ENCODE measurements at places on chromosomes 6 and 20.

GRCh38 chr6:112037783-112038216, 16.1 kb upstream of the CCN6 start:
- DNase-seq, result no peak

GRCh38 chr20:58147628-58148370, 80.7 kb downstream of the ANKRD60 start:
- DNase-seq, result no peak

DNA sequence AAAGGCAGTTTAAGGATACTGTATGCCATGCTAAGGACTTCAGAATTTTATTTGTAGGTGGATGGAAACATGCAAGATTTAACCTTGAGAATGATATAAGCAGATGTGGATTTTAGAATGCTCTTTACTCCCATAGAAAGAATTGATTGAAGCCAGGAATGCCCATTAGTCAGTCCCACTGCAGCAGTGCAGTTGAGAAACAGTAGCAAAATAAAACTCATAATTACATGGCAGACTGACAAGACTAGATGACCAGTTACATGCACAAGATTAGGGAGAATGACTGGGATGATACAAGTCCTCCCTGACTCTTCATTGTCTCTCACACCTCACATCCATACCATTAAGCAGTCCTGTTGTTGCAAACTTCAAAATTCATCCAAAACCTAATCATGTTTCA, 83.9 kb downstream of the PDE10A start:
- DNase-seq, result no peak

GRCh38 chr6:125850361-125850760, 59.6 kb downstream of the NCOA7 start:
- DNase-seq, result no peak

DNA sequence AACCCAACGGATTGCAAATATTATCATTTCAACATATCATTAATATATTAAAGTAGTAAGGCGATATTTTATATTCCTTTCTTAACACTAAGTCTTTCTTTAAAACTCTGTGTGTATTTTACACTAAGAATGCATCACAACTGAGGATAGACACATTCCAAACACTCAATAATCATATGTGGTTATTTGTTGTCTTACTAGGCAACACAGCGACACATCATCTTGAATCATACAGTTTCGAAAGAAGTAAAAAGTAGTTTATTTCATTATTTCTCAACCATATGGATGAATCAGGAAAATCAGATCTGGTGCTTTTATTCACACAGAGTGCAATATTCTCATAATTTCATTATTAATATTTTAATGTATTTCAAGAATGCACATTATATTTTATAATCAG, 662.4 kb downstream of the EPHA7 start:
- DNase-seq, result no peak

GRCh38 chr6:108421366-108421765, 126.5 kb downstream of the AFG1L start:
- DNase-seq, result no peak

DNA sequence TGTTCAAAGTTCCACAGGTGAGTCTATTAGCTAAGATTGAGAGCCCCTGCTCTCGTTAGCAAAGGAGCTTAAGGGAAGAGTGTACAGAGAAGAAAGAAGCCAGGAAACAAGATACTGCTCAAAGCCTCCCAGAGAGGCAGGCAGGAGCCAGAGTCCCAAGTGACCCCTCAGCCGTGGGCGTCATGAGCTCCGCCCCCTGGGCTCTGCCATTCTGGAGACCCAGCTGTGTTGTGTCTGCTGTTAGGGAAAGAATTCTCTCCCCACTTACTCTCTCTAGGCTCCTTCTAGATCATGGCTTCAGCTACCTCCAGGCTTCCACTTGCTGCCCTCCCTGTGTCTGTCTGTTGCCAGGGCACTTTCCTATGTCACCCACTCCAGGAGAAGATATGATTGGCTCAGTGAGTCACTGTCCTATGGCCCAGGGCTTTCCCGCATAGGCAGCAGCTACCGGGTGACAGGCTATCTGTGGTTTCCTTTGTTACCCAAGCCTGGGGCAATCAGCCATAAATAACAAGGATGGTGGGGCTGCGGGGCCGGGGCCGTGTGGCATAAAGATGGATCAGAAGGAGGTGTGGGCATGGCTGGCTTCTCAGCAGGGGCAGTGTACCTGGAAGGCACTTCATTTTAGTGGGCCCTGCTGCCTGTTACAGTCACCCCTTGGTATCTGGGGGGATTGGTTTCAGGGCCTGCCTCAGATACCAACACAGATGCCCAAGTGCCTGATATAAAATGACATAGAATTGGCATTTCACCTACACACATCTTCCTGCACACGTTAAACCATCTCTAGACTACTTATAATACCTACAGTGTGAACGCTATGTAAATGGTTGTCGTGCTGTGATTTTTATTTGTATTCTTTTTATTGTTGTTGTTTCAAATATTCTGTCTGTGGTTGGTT, 118.9 kb downstream of the ARMC2 start:
- DNase-seq, result peak; percentile 88

DNA sequence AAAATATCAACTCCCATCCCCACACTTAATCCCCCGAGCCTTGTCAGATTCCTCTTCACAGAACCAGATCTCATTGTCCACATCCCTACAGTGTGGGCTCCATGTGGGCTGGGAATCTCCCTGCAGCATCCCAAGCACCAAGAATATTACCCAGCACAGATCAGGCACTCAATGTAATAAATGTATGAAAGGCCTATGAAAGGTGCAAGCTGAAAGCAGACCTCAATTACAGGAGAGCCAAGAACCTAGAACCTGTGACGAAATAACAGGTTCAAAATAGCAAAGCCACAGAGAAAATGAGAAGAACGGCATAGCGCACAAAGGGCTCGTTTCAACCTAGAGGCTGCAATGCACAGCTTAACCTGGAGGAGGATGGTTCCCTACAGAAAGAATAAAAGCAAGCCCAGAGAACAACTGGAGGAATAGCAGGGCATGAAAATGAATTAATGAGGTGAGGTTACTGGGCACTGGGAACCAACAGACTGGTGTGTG, 3.1 kb downstream of the SLC23A2 start:
- DNase-seq, result no peak

- no peak for DNase-seq
Measured at GRCh38 chr6:99347804-99348203, 1.7 kb downstream of the FAXC start.

Measured in bone marrow (tissue), 2 donors.